Ascending aorta (tissue), 2 donors: ENCODE measurements at places on chromosomes 3 and 15.

DNA sequence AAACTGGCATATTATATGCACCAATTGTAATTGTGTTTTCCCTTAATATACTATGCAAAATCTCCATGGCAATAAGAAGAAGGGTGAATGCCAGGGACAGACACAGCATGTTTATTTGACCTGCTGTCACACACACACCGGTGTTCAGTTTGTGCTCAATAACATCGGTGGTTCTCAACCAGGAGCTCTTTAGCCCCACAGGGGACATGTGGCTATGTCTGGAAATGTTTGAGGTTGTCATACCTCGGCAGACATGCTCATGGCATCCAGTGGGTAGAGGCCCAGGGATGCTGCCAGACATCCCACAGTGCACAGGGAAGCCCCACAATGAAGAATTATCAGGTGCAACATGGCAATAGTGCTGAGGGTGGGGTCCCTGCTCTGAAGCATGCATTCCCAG is 38.2 kb downstream of the GLB1 start:
- DNase-seq = no peak

GRCh38 chr3:108134555-108134880 is 43.7 kb upstream of the CD47 start:
- DNase-seq = no peak

- DNase-seq = no peak
These were observed 33.4 kb upstream of the KIF23 start for GRCh38 chr15:69380726-69381105.

- DNase-seq = no peak
These were observed 42.0 kb upstream of the CFAP161 start for GRCh38 chr15:81091889-81092558.

GRCh38 chr3:150227839-150228238 is 180.3 kb upstream of the TSC22D2 start:
- DNase-seq = no peak

- no peak for DNase-seq
These were observed 223.4 kb downstream of the NR2F2 start for GRCh38 chr15:96553931-96554330.

DNA sequence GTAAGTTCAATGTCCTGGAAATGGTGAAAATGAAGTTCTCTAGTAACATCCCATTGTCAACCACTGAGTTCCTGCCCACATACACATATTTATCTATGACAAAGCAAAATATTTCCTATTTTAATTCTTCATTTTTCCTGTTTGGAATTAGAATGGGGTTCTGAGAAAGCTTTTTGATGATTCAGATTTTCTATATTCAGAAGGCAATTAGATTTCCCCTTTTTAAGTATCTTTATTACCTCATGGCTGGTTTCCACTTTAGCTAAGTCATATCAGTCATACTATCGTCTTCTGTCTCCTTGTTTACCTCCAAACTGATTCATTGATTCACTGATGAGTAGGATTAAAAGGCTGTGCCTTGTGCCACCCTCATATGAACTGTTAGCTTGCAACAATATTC is 17.9 kb downstream of the ETFA start:
- no peak for DNase-seq

GRCh38 chr3:175356899-175357324 is 497.8 kb downstream of the NAALADL2 start:
- no peak for DNase-seq

- DNase-seq = no peak
These were observed 67.0 kb downstream of the SCN11A start for GRCh38 chr3:38984731-38985130.

DNA sequence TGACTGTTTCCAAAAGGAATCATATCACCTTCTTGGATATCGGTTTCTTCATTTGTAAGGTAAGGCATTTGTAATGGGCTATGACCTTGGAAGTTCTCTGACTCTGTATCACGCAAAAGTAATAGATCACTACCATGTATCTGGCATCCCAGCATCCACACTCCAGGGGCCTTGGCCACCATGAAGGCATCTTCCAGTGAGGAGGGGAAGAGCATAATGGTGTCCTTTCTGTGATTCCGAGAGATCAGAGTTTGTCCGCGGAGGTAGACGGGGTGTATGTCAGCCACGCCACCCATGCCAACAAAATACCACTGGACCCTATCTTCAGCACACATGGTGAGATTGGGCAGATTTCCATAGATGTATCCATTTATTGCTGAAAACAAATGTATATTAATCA is 48.1 kb upstream of the CP start:
- DNase-seq = no peak

DNA sequence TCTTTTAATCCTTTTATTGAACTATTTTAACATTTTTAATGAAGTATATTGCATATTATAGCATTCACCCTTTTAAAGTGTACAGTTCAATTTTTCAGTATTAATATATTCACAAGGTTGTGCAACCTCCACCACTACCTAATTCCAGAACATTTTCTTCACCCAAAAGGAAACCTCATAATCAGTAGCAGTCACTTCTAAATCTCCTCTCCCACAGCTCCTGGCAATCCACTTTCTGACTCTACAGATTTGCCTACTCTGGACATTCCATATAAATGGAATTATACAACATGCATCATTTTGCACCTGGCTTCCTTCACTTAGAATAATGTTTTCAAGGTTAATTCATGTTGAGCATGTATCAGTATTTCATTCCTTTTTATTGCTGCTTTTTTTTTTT is 55.0 kb upstream of the HRH1 start:
- no peak for DNase-seq

GRCh38 chr3:89059211-89059925 is 48.1 kb upstream of the EPHA3 start:
- no peak for DNase-seq

- no peak for DNase-seq
These were observed 205.9 kb downstream of the CD47 start for GRCh38 chr3:107884719-107885460.

DNA sequence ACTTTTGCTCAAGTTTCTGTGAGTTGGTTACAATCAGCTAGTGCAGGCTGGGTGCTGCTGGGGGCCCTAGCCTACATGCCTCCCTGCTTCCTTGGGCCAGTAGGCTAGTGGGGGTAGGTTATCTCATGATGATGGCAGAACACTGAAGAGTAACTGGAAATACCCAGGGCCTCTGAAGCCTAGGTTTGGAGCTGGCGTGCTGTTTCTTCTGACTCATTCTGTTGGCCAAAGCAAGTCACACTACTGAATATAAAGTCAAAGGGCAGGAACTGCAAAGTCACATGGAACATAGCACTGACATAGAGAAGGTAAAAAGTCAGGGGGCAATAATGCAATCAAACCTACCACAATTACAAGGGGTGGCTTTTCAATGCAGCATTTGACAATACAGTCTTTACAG is 34.5 kb downstream of the RASGRP1 start:
- no peak for DNase-seq

GRCh38 chr15:87374339-87374738 is 882.2 kb downstream of the NTRK3 start:
- no peak for DNase-seq

- no peak for DNase-seq
These were observed 875.4 kb downstream of the ROBO2 start for GRCh38 chr3:77915336-77915735.

- no peak for DNase-seq
These were observed 32.0 kb downstream of the DNAH12 start for GRCh38 chr3:57512166-57512565.

GRCh38 chr3:72756900-72757299 is 91.3 kb downstream of the SHQ1 start:
- no peak for DNase-seq

DNA sequence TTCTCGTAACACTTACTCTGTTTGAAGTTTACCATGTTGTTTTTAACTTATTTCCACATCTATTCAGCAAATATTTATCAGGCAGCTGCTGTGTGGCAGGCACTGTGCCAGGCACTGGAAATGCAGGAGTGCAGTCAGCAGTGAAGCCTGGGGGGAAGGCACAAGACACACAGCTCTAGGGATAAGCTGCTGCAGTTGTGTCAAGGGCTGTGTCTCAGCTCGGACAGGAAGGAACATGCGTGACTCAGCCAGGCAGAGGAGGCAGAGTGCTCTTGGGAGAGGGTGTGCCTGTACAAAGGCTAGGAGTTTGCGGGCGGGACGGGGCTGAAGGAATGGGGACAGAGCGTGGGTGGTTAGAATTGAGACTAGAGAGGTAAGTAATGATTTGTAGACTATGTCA is 24.7 kb downstream of the LYSMD4 start:
- peak; percentile 68 for DNase-seq

GRCh38 chr3:65729973-65730372 is 308.7 kb downstream of the MAGI1 start:
- no peak for DNase-seq
